ENCODE measurements at places on chromosomes 6 and 20.

GRCh38 chr20:6180531-6180930 lies 57.7 kb upstream of the FERMT1 start:
- no peak for DNase-seq

GRCh38 chr20:43821795-43822194 lies 92.9 kb upstream of the TOX2 start:
- DNase-seq, result no peak

DNA sequence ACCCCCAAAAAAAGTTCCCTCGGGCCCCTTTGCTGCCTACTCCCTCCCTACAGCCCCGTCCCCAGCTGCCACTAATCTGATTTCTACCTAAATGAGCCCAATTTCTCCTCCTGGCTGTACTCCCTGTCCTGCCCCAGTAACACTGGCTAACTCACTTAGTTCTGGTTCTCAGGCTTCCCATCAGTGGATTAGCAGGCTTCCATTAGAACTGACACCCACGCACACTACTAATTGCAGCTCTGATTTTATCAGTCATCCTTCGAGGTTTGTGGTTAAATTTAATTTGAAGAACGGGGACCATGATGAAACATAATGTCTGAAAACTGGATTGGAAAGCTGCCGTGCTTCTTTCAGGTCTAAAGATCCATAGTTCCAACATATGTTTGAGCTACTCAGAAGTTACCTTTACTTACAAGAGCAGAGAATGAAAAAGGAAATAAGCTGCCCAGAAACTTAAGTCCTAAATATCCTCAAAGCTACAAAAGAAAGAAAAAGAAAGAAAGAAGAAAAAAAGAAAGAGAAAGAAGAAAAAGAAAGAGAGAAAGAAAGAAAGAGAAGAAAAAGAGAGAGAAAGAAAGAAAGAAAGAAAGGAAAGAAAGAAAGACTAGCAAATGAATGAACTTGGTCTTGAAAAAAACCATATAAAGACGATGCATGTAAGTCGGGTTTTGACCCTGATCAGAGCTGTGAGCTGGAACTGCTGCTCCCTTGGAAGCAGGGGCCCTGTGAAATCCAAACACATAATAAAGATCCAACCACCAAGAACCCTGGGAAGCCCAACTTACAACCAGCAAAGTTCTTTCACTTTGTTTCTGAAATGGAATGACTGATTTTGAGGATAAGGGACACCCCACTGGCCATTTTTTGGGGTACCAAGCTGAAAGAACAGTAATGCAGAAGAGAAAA lies 51.7 kb downstream of the CNKSR3 start:
- DNase-seq, result no peak

DNA sequence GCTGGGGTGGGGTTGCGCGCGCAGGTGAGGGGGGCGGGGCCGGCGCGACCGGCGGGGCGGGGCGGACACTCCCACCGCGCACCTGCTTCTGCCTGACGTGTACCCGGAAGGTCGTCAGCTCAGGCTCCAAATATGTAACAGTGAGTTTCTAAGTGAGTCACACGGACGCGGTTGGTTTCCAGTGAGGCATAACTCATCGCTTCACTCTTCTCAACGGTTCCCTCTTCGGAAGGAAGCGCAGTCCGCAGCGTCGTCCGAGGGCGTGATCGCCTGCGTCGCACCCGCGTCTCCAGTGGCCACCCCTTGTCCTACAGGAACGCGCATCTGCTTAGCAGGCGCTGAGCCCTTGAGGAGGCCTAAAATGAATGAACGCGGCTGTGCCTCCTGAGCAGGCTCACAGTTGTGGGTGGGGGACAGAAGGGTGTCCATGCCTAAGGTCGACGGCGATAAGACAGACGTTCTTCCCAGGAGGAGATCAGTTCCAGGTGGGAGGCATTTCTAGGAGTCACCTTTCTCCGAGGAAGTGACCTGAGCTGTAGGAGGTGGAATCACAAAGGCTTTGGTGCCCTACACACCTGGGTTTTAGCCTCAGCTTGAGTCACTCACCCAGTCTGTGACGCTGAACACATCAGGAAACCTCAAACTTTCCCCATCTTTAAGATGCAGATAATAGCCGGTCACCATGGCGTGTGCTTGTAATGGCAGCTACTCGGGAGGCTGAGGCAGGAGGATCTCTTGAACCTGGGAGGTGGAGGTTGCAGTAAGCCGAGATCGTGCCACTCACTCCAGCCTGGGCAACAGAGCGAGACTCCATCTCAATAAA lies 50.9 kb upstream of the EZR start:
- no peak for DNase-seq

- DNase-seq, result no peak
These were observed 53.9 kb upstream of the ESR1 start for GRCh38 chr6:151753581-151753980.

DNA sequence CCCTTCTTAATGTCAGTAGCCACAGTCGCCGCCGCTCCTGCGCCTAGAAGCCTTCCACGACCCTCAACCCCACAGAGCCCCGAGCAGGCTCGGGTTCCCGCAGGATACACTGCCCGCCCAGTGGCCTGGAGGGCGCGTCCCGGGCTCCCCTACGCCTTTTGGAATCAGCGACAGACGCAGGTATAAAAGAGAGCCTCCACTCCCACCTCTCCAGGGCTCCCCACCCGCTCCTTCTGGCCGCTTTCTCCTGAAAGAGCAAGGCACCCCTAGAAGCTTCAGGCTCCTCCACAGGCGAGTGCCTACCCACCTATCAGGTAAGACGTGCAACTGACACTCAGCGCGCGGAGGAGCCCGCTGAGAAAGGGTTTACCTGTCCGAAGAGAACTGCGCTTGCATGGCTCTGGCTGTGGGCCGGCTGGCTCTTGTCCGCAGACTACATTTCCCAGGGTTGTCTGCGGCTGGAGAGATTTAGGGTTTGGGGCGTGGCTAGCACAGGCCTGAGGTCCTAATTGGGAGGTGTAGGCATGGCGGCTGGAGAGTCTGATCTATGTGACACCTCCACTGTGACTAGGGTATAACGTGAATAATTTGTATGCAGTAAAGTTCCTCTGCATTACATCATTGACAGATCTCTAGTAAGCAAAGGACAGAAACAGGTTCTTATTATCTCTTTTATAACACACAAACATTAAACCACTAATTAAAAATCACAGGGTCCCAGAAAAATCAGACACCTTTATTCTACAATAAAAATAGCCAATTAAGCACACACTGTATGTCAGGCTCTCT lies 13.5 kb upstream of the ZNF391 start:
- DNase-seq, result peak; percentile 19

- no peak for DNase-seq
These were observed 21.5 kb downstream of the SYNJ2 start for GRCh38 chr6:158002951-158003853.

DNA sequence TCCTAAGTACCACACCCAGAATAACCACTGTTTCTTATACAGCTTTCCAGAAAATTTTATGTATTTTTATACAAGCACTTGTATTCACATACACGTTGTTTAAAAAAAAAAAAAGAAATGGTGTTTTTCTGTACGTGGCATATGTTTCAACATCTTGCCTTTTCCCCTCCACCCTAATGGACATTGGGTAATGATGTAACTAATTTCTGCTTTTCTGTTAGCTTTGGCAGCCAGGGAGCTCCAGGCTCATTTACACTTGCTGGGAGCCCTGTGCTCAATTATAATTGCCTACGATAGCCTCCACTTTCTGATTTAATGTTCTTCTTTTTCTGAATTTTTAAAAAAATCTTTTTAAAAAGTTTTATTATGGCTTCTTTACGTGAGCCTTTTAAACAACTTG lies 352.4 kb downstream of the UTRN start:
- no peak for DNase-seq

DNA sequence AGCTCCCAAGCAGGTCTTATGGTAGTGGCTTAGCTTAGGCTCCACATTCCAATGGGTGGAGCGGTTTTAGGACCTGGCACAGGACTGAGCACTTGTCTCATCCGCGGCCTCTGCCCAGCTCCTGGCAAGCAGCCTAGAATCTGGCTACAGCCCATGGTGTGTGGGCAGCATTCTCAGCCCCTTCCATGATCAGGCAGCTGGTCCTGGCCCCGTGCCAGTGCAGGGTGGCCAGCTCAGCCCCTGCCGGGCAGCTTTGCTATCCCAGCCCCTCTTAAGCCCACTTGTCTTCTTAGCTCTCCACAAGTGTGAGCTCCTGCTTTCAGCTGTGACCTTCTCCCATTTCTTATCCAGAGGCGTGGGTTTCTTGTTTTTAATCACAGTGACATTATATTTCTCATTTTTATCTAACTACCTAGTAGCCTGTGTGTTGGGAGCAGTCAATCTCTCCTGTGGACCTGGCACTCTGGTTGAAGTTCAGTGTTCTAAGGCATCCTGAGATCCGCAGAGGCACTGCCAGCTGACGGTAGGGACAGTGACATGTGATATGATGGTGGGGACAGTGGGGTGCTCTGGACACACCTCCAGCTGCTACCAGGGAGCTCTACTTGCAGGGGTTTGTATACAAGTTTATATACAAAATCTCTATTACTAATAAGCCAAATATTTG lies 119.9 kb upstream of the PRND start:
- DNase-seq, result peak; percentile 51

GRCh38 chr20:37804584-37805566 lies 98.1 kb upstream of the VSTM2L start:
- DNase-seq, result no peak

GRCh38 chr6:33719326-33719987 lies 8.0 kb upstream of the UQCC2 start:
- DNase-seq, result peak; percentile 97

GRCh38 chr6:30974490-30975252 lies 8.8 kb upstream of the MUC21 start:
- no peak for DNase-seq

DNA sequence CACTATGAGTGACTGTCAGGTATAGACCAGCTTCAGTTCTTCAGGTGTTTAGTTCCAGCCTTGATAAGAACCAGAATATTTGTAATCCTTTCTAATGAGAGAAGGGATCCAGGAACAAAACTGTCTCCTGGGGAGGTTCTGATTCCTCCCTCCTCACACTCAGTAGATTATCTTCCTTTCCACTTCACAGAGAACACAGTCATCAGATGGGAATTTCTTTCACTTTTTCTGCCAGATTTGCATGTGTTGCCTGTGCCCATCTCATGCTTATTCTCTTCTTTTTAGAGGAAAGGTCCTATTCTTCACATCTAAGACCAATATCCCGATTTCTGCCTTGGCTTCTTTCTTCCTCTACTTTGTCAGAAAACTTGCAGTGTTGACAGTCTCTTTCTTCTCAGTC lies 50.8 kb downstream of the CD109 start:
- DNase-seq, result no peak

DNA sequence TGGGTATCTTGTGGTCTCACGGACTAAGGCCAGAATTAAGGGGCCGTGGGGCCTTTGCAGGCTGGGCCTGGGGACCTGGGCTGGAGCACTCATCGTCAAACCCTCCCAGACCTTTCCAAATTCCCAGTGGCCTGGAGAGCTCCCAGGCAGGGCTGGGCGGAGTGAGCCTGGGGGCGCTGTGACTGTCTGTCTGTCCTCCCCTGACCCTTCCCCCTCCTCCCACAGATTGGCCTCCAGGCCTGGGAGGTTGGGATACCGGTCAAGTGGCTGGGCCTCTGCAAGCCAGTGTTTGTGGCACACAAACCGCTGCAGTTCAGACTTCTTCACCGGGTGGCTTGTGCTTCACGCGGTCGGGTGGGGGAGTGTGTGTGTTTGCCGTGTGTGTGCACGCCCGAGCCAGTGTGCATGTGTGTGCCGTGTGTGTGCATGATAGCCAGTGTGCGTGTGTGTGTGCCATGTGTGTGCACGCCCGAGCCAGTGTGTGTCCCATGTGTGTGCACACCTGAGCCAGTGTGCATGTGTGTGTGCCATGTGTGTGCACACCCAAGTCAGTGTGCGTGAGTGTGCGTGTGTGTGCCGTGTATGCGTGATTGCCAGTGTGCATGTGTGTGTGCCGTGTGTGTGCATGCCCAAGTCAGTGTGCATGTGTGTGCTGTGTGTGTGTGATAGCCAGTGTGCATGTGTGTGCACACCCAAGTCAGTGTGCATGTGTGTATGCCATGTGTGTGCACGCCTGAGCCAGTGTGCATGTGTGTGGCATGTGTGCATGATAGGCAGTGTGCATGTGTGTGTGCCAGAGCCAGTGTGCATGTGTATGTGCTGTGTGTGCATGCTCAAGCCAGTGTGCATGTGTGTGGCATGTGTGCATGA lies 6.3 kb downstream of the RBBP8NL start:
- no peak for DNase-seq

- no peak for DNase-seq
These were observed 119.2 kb downstream of the MRPL14 start for GRCh38 chr6:44007818-44008621.

DNA sequence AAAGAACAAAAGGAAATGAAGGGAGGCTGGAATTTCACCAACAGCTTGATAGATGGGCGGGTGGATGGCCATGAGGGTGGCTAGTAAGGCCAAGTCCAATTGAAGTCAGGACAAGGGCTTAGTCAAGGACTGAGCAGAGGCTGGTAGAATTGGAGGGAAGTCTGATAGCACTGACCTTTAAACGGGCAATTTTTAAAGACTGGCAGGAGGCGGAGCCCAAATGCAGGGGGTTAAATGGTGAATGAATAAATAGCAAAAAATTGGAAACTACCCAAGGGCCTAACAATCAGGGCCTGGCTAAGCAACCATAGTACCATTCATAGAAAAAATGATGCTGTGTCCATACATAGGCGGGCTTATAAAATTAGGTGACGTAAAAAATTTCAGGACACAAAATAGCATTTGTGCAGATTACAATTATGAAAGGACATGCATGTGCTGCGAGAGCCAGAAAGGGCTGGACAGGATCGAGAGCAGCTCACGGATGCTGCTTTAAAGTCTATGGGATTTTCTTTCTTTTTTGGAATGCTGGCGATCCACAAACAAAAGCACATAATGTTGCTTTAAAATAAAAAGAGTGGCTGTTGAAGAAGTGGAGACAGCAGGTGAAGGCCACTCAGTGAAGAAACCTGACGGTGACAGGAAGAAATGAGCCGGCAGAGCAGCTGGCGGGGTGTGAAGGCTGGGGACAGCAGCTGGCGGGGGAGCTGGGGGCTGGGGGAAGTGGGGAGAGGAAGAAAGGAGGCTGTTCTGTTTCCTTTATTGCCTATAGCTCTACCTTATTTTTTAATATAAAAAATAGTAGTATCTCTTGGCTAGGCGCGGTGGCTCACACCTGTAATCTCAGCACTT lies 42.8 kb upstream of the TAF8 start:
- DNase-seq, result peak; percentile 54

DNA sequence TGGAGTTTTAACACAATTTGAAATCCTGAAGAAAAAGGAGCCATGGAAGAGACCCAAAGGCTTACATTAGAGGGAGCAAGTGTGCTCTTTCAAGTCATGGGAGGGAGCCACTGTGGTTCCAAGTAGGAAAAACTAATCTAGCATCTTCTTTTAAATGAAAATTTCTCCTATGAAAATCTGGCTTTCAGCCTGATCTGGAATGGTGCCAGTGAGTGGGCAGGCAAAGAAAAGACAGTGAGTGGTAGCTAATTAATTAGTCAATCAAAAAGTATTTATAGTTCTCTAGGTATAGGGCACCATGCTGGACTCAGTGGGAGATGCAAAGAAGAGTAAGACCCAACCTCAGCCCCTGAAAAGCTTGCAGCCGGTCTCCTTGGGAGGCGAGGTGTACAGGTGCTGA lies 21.9 kb downstream of the CAP2 start:
- no peak for DNase-seq
